ENCODE measurements at places on chromosomes 2 and 18. TPM values are rescaled to one million over a fixed set of nuclear protein-coding genes. Genes with fewer than 3 reads are reported as not detected.

DNA sequence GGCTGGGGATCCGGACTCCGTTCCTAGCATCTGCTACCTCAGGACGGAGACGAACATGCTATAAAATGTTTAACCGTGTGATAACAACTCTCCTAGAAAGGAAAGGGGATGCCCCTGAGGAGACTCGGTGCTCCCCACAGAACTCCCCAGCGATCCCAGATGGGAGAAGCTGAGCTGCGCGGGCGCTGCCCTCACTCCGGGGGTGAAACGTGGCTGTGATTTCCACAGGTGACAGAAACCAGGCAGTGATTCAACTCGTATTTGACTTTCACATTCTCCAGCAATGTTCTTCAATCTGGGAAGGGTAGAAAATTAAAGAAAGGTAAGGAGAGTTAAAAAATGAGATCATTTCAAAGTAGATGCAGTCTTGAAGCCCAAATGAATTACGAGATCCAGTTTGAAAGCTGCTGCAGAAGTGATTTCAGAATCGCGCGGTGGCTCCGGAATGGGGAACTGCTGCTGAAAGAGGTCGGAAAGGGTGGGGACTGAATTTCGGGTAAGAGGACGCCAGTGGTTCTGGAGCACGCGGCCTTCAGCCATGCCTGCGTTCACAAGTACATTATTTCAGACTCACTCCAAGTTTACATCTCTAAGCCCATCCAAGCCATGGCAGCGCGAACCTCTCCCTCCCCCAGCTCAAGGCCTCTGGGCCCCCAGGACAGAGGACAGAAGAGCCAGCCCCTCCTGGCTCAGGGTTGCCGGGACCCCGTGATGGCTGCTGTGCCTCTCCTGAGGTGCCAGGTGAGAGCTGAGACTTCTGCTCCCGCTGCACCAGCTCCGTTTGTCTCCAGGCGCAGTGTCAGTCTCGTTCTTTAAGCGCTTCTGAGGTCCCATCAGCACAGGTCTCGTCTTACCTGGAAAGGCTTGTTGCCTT, 39.5 kb downstream of the ADNP2 start:
- peak overlapping the region; percentile 61 for H3K4me3 ChIP-seq
- H3K27me3 ChIP-seq: no peaks in the 10 kb centered on the region
- no peaks in the 10 kb centered on the region for H3K36me3 ChIP-seq
- DNase-seq: no peak
- H3K27ac ChIP-seq: peak overlapping the region; percentile 25
- no peaks in the 10 kb centered on the region for H3K4me1 ChIP-seq

- H3K36me3 ChIP-seq: no peaks in the 10 kb centered on the region
- no peak overlapping the region for H3K4me3 ChIP-seq
- no peaks in the 10 kb centered on the region for H3K27me3 ChIP-seq
- H3K27ac ChIP-seq: no peak overlapping the region
- DNase-seq: no peak
- H3K4me1 ChIP-seq: no peaks in the 10 kb centered on the region
Observed at GRCh38 chr2:58357521-58357920, 116.4 kb upstream of the FANCL start.

GRCh38 chr2:121626777-121627524, 22.3 kb downstream of the CLASP1 start:
- no peaks in the 10 kb centered on the region for H3K36me3 ChIP-seq
- DNase-seq: no peak
- no peaks in the 10 kb centered on the region for H3K4me1 ChIP-seq
- no peak overlapping the region for H3K27ac ChIP-seq

GRCh38 chr2:15756011-15756550, 164.4 kb downstream of the DDX1 start:
- H3K27ac ChIP-seq: no peak overlapping the region
- no peaks in the 10 kb centered on the region for H3K36me3 ChIP-seq
- no peak overlapping the region for H3K4me3 ChIP-seq
- no peaks in the 10 kb centered on the region for H3K4me1 ChIP-seq
- DNase-seq: no peak
- H3K27me3 ChIP-seq: no peaks in the 10 kb centered on the region

DNA sequence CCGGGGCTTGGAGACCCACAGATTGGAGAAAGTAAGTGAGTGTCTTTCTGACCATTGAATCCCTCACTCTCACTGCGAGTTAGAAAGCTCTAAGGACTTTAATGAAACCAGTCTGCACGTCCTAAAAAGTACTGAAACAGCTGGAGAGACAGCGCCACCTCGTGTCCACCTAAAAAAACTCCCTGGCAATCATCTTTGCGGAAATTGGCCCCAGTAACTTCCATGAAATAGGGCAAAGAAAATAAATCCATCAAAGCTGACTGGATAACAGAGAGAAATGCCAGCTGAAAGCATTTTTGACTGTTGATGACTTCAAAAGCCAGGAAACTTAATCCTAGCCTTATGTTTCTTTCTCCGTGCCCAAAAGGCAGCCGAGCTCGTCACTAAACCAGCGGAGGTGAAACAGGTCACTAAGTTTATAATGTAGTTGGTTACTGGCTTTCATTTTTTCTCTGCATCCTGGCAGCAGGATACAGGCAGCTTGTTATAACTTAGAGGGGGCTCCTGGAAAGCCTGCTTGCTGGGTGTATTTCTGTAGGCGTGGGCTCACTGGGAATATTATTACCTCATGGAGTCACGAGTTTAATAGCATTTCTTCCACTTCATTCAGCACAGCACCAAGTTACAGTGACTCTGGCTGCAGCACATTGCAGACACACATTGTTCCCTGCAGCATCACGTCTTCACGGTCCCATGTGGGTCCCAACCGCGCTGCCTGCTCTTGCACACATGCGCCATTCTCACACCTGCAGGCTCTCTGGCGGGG, 266.5 kb downstream of the HRH4 start:
- H3K4me3 ChIP-seq: no peak overlapping the region
- no peaks in the 10 kb centered on the region for H3K27me3 ChIP-seq
- H3K4me1 ChIP-seq: no peaks in the 10 kb centered on the region
- H3K36me3 ChIP-seq: no peaks in the 10 kb centered on the region
- H3K27ac ChIP-seq: no peak overlapping the region

DNA sequence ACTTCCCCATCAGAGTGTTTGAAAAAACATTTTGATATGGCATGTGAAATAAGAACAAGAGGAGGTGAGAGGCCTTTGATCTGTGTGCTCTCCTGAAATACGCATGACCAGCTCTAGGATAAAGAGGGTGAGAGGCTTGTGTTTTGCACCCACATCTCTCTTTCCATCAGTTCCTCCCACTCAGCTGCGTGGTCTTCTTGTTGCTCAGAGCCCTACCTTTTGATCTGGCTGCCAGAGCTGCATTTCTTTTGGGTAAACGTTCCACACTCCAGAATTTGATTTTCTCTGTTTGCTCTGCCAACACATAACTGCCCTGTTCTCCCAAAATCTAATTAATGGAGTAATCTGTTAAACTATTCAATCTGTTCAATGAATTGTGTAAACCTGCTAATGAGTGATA, 72.0 kb upstream of the FN1 start:
- no peaks in the 10 kb centered on the region for H3K27me3 ChIP-seq
- H3K27ac ChIP-seq: no peak overlapping the region
- H3K4me3 ChIP-seq: no peak overlapping the region
- H3K4me1 ChIP-seq: no peaks in the 10 kb centered on the region

The TLK1 gene
- 31.5 TPM for total RNA-seq

Data from uterus (tissue), 4 donors.